ENCODE measurements at places on chromosomes 13 and 19.

DNA sequence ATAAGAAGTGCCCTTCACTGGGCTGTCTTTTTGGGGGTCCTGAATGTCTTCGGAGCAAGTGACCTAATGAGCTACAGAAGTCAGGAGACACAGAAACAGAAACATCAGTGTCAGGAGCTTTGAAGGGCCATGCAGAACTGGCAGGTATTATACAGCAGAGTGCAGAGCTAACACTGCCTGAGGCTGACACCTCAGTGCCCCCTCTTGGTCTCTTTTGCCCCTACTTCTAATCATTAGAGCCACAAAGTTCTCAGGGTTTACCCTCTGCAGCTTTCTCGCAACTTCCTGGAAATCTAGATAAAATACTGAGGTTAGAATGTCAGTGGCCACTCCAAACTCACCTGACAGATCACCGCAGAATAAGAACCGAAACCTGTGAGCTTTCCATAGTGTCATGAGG is 172.7 kb downstream of the B3GLCT start:
- no peak for DNase-seq

- peak; percentile 30 for DNase-seq
These were observed 1.2 kb downstream of the LRCH1 start for GRCh38 chr13:46553886-46554858.

DNA sequence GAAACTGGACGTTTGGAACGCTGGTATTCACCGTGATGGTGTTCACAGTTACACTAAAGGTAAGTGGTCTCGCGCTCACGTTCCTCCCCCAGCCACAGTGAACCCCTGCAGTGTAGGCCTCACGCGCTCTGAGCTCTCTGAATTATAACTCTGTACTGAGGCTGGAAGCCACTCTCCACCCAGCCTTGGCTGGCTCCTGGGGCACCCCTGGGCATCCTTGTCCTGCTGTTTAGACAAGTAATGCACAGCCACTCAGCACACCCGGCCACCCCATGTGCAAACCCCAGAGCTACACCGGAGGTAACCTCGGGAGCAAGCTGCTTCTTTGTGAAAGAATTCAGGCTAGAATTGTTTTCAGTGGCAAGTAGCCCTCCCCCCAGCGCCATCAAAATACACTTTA is 97.3 kb upstream of the MCF2L start:
- no peak for DNase-seq

- DNase-seq = no peak
These were observed 1479.2 kb downstream of the SLITRK5 start for GRCh38 chr13:89150362-89150761.

- DNase-seq = no peak
These were observed 697.3 kb downstream of the PCDH9 start for GRCh38 chr13:66532845-66533244.

- DNase-seq = no peak
These were observed 4.2 kb upstream of the CCNA1 start for GRCh38 chr13:36428086-36428485.

DNA sequence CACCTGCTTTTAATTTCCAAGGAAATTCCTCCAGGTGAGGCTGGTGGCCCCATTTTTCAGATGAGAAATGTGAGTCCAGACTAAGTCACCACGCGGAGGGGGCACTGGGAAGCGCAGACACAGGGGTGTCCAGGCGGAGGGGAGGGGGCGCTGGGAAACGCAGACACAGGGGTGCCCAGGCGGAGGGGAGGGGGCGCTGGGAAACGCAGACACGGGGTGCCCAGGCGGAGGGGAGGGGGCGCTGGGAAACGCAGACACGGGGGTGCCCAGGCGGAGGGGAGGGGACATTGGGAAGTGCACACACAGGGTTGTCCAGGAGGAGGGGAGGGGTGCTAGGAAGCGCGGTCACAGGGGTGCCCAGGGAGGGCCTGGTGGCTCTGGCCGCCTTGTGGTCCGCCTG is 3.5 kb downstream of the GRK1 start:
- no peak for DNase-seq

DNA sequence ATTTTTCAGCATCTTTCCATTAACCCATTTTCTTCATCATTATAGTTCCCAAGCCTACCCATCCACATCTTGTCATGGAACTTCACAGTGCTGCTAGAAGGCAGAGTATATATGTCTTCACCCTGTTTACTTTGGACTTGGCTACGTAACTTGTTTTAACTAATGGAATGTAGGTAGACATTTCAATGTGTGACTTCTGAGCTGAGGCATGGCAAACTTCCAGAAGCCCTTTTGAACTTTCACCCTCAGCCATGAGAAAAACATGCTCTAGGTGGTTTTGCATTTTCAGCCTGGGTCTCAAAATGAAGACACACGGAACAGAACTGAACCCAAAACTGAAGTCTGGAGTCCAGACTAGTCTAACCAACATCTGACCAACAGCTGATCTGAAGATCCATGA is 3.2 kb downstream of the TEX30 start:
- no peak for DNase-seq

DNA sequence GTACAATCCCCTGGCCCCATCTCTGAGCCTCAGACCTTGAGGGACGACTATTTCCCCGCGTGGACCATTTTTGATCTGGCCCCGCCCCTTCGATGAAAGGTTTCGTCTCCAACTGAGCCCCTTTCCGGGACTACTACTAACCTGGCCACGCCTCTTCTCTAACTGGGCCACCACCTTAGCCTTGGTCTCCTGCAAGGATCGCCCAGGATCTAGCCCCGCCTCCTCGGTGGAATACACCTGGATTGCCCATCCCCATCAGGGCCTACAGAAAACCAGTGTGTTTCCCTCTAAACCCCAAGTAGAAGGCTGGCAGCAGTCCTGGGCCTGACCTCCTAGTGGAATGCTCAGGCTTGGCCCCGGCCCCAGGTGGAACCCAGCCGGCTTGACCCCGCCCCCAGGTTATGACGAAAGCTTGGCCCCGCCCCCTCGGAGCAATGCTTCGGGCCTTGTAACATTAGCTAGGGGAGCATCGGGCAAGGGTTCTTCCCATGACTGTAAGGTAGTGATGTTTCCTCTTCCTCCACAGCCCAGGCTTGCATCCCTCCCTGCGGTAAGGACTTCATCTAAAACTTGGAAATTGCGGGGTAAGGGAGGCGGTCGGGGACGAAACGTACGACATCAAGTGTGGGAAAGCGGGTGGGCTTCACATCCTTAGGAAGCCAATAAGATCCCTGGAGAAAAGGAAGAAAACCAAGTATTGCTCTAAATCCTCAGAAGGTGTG is 9.1 kb downstream of the SPACA6 start:
- DNase-seq = no peak

- DNase-seq = no peak
These were observed 1.5 kb downstream of the FUT1 start for GRCh38 chr19:48750771-48751504.

- no peak for DNase-seq
These were observed 183.5 kb upstream of the UFM1 start for GRCh38 chr13:38166116-38166515.

DNA sequence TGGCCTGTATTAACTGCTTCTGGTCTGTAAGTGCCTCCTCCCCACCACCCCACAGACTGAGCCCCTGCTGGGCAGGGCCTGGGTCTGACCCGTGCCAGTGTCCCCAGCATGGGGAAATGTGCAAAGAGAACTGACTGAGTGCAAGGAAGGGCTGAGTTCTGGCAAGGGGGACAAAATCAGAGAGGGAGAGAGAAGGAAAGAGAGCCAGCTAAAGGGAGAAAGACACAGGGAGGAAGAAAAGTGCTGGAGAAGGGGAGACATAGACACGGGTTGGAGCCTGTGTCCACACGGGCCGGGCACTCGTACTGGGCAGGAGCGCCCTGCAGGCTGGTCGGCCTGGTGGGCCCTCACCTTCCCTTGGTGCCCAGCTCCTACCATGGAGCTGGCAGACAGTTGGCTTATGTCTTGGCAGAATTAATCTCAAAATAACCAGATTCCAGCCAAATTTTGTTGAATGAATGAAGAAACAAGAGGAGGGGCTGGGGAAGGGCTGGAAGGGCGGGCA is 1.2 kb downstream of the NKG7 start:
- DNase-seq = no peak

GRCh38 chr13:100668408-100668807 is 6.2 kb downstream of the TMTC4 start:
- no peak for DNase-seq

DNA sequence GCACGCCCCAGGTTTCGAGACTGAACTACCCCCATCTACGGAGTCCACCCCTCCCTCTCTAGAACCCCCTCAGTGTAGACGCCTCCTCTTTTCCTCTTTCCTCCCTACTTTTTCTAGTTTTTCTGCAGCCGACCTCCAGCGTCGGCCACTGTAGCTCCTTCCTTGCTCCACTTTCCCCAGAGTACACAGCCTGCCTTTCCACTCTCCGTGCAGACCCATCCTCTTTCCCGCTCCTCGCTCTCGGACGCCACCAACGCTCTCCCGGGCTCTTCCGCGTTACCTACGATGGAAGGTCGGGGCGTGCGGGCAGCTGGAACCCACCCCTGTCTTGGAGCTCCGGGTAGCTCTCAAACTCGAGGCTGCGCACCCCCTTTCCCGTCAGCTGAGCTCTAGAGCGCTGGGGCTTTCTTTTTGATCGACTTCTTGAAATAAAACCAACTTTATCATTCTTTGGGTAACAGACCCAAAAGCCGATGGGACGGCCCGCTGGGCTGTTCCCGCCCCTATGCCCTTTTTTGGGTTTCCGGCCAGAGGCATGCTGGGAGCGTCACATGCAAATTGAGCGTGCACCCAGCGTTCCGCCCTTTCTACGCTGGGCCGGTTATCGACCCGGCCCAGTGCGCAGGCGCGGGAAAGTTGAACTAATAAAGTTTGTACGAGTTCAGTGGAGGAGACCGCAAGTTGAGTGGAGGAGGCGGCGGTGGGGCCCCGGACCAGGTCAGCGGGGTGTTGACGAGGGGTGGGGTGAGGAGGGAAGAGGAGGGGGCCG is at the start of the genes BCL2L12 and IRF3:
TSS of gene BCL2L12 (plus strand) at position 583 of the 769 bp plus-strand sequence. CDS start 760 bp downstream, outside the sequence.
TSS of gene IRF3 (minus strand) at position 507 of the 769 bp plus-strand sequence. CDS start 1,019 bp downstream, outside the sequence.
- peak; percentile 88 for DNase-seq

DNA sequence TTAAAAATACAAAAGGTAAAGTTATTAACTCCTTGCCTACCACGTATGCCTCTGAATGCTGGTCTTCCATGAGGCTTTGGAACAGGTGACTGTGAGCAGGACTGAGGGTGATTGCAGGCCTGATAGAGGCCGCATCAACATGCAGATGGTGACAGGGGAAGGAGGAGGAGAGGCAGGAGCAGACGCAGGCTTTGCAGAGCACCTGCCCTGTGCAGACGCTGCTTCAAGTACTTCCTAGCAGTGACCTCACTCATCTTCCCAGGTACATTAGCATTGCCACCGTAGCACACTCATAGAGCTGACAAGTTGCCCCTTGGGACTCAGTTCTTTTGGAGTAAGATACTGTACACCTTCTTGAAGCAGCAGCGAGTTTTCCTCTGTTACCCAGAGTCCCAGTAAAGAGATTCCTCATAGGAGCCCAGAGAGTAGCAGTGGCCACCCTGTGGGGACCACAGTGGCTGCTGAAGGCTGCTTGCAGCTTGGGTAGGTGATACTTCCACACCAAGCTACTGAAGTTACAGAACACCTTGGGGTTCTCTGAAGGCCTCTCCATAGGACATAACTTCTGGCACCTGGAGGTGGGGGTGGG is 56.0 kb downstream of the ZNF536 start:
- peak; percentile 81 for DNase-seq

- DNase-seq = no peak
These were observed 338.1 kb downstream of the RFC3 start for GRCh38 chr13:34155931-34156607.

DNA sequence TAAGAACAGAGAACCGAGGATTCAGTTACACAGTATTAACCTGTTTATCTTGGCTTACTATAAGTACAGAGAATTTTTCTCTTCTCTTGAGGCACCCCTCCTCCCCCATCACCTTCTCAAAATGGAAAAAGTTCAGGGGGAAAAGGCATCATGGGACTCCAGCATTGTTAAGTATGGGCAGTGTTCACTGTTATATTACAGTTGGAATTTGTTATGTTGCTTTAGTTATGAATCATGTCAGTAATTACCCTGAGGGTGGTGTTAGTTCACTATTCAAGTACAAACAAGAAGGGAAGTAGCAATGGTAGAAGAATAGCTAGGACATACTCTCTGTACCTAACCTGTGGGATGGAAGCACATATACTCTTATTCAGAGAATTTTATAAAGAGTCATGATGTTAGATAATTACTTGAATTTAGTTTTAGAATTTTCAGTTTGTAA is 12.0 kb downstream of the LPAR6 start:
- no peak for DNase-seq

- no peak for DNase-seq
These were observed 1124.5 kb upstream of the ATXN8OS start for GRCh38 chr13:68982961-68983619.

- DNase-seq = no peak
These were observed 1493.9 kb downstream of the UQCRFS1 start for GRCh38 chr19:27719034-27719433.

- DNase-seq = no peak
These were observed 62.7 kb upstream of the MYCBP2 start for GRCh38 chr13:77389625-77390000.

DNA sequence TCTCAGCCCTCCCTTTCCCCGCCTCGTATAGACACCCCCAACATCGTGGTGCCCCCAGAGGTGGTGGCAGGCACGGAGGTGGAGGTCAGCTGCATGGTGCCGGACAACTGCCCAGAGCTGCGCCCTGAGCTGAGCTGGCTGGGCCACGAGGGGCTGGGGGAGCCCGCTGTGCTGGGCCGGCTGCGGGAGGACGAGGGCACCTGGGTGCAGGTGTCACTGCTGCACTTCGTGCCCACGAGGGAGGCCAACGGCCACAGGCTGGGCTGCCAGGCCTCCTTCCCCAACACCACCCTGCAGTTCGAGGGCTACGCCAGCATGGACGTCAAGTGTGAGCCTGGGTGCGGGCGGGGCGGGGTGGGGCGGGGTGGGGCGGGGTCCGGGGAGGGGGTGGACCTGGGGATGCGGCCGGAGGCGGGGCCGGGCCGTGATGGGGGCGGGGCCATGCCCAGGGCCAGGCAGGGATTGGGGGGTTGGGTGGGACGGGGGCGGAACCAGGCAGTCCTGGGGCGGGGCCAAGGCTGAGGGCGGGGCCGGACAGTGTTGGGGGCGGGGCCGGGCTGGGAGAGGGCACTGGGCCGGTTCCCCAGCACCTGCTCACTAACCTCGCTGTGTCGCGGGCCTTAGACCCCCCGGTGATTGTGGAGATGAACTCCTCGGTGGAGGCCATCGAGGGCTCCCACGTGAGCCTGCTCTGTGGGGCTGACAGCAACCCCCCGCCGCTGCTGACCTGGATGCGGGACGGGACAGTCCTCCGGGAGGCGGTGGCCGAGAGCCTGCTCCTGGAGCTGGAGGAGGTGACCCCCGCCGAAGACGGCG is 7.8 kb downstream of the MAG start:
- no peak for DNase-seq

- peak; percentile 71 for DNase-seq
These were observed at the start of gene TRPC4 for GRCh38 chr13:37869756-37870488. TSS of gene TRPC4 (minus strand) at chr13:37869772. CDS start at chr13:37783333, 86,439 bp downstream.

Data from NCI-H1105 treated with DMSO at 0.1 percent for 48 hours (cell line).